Activated T-helper 9 cell treated with anti-CD3 and anti-CD28 coated beads, Interleukin-2, amount 50 U/mL, for 16 hours (primary cell): ENCODE measurements at places on chromosomes 7 and 10.

GRCh38 chr10:117638200-117638599, 95.7 kb downstream of the EMX2 start:
- no peak for DNase-seq

GRCh38 chr10:88418871-88419270, 164.2 kb downstream of the RNLS start:
- no peak for DNase-seq

DNA sequence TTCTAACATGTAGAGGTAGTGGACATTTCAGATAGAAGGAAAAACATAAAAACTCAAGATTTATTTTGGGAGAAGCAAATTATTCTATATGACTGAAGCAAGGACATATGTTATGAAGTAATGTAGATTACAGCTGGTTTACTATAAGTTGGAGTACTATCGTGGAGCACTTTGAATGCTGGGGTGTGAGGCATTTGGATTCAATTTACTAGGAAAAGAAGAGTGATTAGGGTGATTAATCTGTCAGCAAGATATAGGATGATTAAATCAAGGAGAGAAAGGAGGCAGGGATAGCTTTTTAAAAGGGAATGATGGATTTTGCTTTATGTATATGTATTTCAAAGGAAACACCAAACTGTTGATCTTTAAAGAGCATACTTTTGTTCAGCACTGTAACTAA, 318.4 kb upstream of the KAT6B start:
- no peak for DNase-seq

DNA sequence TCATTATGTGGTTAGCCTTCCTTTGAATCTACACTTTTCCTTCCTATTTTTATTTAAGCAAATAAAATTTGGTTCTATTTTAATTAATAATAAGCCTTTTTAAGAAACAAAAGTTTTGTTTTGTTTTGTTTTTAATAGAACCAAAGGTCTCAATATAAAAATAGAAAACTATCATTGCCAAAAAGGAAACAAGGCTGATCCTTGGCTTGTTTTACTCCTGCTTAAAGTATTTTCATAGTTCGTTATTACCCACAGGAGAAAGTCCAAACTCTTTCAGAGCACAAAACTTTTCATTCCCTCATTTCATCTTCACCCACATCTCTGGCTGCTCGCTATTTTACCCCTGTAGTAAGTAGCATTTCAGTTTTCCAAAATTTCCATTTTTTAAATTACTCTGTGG, 374.8 kb downstream of the SEMA3D start:
- no peak for DNase-seq

- no peak for DNase-seq
Observed at GRCh38 chr10:78979938-78980337, 88.8 kb upstream of the ZMIZ1 start.

- DNase-seq, result no peak
Observed at GRCh38 chr7:3191548-3191947, 109.5 kb upstream of the SDK1 start.

DNA sequence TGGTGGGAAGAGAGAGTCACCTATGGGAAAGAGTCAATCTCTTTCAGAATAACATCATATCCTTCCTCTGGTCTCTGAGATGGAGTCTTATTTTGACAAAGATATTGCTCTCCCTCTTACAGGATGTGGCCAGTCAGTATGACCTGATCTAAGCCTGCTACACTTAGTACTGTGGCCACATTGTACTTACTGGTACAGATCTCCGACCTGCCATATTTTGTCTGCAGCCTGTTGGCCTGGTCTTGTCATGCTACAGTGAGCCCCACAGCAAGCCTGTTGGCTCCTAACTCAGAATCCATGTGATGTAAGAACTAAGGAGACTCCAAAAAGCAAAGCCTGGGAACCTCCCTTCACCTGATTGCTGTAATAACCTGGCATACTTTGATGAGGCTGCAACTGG, 377.8 kb downstream of the SFMBT2 start:
- DNase-seq, result no peak

DNA sequence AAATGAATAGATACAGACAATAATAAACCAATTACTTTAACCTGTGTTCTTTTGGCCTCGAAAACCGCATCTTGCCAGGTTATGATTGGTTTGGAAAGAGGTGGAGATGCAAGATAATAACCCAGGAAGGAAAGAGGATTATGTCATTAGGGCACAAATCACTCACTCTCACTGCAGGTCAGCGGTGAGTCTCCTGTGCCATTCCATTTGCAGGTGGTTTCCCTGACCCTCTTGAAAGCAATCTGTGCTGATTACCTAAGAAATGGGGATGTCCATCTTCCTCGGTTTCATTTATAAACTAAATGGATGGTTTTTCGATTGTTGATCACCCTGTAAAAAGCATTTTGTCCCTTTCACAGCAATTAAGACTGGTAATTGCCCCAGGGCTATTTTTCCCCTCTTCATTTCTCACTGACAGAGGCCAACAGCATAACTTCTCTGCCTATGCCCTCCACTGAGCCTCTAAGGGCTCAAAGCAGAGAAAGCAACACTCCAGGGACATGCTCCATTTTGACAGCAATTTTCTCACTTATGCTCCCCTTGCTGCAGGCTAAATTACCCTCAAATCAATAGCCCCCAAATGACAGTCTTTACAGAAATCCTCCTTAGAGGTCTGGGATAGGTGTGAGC, 257.5 kb downstream of the IPMK start:
- DNase-seq, result no peak

GRCh38 chr7:36019980-36020379, 133.1 kb upstream of the EEPD1 start:
- no peak for DNase-seq

- no peak for DNase-seq
Observed at GRCh38 chr7:155208681-155209477, 88.8 kb upstream of the INSIG1 start.

DNA sequence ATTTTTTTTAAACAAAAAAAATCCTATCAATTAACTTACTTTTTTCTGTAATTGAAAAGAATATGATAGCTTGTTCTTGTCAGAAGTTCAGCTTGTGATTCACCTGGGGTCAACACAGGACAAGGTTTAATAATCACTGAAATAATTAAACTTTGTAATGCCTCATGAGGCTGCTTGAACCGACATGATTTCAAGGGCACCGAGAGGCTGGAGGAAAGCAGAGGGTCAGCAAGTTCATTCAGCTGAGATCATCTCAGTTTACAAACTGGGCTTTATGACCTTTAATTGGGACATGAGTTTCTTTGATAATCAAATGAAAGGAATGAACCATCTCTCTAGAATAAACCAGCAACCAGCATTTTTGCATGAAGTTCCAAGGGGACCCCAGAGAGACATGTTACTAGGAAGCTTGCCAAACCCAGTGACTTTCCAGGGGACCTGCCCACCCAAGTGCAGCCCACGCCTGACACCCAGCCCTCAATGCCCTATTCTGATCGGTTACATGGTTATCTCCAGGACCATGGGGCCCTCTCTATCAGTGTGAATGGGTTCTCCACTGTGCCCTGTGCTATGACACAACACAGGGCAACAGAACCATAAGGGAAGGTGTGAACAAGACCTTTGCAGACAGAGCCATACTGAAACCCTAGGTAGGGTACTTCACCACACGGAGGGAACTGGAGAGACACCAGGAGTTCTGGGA, 7.8 kb upstream of the CYP3A4 start:
- no peak for DNase-seq

GRCh38 chr7:148697256-148698006, 1.3 kb upstream of the CUL1 start:
- peak; percentile 33 for DNase-seq

DNA sequence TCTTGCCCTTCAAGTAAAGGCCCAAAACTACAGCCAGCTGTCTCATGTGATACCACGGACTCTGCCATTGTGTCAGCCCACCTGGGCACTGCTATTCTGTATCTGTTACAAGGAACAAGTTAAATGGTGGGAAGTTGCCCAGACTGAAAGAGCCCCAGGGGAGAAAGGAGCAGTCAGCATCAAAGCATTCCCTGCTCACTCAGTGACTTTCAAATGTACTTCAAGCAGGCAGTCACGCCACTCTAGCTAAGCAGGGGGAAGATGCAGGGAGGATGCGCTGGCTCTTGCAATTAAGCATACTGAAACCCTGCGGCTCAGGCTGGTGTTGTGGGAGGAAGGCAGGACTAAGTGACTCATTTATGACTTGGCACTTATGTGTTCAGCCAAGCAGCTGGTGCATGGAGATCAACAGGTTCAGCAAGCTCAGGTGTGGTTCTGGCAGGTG, 1249.6 kb downstream of the TYW1 start:
- no peak for DNase-seq

- no peak for DNase-seq
Observed at GRCh38 chr7:83532219-83532618, 116.7 kb downstream of the SEMA3E start.

DNA sequence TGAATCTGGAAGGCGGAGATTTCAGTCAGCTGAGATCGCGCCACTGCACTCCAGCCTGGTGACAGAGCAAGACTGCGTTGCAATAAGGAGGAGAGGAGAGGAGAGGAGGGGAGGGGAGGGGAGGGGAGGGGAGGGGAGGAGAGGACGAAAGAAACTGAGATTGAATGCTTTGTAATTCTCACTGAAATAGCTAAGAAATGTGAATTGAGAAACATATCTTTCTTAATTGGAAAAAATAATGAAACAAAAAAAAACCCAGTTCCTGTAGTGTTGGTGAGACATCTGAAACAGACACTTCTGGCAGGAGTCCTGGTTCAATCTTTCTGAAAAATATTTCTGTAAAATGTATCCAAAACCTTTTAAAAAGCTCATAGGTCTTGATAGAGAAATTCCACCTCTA, 26.5 kb downstream of the PPA1 start:
- no peak for DNase-seq

DNA sequence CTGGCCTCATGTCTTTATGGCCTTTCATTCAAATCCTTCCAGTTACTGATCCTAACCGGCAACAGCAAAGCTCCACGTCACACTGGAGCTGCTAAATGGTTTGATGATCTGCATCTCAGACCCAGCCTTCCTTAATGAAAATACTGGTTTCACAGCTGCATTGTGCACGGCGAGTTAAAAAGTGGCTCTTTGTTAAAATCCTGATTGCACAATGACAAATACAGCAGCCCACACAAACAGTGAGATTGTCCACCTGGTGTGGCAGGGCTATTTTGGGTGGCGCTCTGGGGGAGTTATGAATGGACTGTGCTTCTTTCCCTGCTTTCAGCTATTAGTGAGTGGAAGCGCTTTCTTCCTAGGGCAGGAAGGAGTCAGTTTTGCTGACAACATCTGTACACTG, 63.4 kb upstream of the C1QL3 start:
- DNase-seq, result no peak

DNA sequence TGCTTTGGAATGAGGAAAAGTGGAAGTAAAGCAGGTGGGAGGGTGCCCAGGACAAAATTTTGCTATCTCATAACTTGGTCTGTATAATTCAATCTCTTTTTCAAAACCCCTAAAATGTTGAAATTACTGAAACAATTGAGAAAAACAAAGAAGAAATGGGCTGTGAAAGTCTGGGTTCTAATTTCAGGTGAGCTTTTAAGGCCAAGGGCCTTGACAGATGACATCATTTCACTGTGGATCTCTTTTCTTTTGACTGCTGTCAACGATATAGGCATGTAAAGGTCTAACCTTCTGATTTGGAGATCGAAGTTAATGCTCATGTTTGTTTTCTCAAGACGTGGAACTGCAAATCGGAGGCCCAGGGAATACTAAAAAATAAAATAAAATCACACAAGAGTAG, 127.8 kb downstream of the ITGA8 start:
- no peak for DNase-seq

GRCh38 chr10:30591249-30591670, 38.3 kb downstream of the LYZL2 start:
- DNase-seq, result peak; percentile 9

- no peak for DNase-seq
Observed at GRCh38 chr7:33677556-33677955, 227.8 kb upstream of the BMPER start.

DNA sequence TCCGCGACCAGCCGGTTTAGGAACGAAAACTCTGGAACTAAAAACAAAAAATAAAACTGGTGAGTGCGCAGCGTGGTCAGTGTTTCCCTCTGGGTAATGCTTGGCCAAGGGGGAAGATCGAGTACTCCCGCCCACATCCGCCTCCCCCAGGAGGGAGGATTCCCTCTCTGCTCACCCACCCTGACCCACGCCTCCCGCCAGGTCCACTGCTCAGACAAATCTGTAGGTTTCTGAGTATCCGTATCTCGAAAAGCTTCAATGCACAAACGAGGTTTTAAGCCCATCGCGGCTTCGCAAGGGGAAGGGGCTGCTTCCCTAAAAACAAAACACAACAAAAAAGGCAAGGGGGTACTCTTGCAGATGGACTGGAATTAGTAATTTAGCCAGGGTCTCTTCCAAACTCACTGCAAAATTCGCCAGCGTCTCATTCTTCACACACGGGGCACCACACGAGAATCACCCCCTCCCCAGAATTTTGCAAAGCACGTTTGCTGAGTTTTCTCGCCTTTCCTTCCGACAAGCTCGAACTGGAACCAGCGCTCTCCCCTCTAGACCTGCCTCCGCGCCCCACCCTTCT, 75.2 kb downstream of the INSIG1 start:
- DNase-seq, result no peak

- no peak for DNase-seq
Observed at GRCh38 chr10:13462551-13462950, 66.3 kb downstream of the BEND7 start.

DNA sequence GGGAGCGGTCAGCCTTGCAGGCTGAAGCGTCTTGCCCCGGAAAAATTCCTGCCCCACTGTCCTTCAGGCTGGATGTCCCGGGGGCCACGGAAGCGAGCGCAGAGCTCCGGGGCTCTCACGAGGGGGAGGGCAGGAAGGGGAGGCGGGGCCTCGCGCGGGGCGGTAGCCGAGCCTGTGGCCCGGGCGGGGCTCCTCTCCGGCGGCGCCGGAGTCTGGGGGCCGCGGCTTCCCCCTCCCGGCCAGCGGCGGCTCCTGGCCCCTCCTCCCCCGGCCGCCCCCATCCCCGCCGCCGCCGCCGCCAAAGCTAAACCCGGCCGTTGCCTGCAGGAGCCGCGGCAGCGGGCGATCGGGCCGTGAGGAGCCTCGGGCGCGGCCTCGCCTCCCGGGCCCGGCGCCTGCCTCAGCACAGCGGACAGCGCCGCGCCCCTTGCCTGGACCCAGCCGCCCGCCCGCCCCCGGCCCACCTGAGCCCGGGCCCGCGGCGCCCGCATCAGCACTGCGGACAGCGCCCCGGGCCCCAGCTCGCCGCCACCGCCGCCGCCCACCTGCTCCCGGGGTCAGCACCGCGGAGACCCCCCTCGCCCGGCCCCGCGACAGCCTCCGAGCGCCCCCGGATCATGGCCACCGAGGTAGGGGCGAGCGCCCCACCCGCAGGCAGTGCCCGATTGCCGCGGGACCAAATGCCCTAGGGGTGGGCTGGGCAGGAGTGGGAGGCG, at the start of gene GOLGA7B:
Gene GOLGA7B, plus strand, starts transcription at position 157 of the 716 bp plus-strand sequence. Its CDS starts 461 bp downstream, at position 618.
- DNase-seq, result peak; percentile 53

DNA sequence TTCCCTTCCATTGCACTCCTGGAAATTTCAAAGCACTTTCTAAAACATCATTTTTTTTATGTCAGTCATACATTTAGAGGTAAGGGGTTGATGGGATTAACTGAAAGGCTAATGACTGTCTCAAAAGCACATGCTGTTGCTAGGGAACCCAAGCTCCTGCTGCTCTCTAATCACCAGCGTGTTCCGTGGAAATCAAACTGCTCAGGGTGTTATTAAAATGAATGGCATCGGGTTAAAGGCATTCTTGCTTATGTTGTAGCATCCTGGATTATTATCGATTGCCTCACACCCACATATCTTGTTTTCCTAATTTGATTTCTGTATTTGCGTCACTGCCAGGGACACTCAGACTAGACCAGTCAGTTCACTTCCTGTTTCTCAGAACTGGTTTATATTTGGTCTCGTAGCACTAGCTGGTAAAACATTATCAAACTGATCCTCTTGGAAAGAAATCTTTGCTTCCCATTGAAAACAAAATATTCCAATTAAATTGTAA, 216.5 kb upstream of the MKLN1 start:
- DNase-seq, result no peak

GRCh38 chr10:27661514-27662286, 83.9 kb downstream of the MKX start:
- no peak for DNase-seq
